ENCODE measurements at places on chromosomes 12 and 14. TPM values are rescaled to one million over a fixed set of nuclear protein-coding genes. Genes with fewer than 3 reads are reported as not detected.

SLC7A7 gene
- 29.3 TPM for total RNA-seq

DNA sequence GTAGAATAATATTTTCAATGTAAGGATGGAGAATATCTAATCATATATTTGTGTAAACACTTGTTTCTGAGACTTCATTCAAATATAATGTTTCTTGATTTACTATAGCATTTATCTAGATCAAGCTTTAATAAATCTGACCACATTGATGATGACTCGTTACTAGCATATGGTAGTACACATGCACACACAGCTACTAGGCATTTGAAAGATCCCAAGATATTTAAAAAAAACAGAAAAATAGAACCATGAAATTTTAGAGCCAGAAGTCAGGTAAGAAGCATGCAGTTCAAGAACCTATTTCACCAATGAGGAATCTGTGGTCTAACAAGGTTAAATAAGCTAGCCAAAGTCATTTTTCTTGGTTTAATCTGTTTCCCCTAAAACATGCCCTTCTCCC lies 32.0 kb downstream of the DCP1B start:
- DNase-seq, result no peak

DNA sequence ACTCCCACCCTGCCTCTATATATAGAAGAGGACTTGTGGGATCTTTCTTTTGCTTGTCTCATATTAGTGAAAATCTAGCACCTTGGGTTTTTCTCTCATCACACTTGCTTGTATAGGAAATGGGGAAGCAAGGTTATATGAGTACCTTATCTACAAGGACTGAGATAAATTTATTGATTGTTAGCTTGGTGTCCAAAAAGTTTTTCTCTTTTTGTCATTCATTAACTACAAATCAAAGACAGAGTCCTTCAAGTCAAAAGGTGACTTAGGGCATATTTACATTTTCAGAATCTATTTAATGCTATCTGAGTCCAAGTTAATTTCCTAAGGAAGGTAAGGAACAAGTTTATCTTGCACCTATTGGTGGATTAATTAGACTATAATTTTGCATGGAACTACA lies 92.7 kb downstream of the SNAPC1 start:
- no peak for DNase-seq

- no peak for DNase-seq
These were observed 148.1 kb upstream of the EGLN3 start for GRCh38 chr14:34098985-34099349.

SLC38A6 gene
- total RNA-seq, result 25.0 TPM

DNA sequence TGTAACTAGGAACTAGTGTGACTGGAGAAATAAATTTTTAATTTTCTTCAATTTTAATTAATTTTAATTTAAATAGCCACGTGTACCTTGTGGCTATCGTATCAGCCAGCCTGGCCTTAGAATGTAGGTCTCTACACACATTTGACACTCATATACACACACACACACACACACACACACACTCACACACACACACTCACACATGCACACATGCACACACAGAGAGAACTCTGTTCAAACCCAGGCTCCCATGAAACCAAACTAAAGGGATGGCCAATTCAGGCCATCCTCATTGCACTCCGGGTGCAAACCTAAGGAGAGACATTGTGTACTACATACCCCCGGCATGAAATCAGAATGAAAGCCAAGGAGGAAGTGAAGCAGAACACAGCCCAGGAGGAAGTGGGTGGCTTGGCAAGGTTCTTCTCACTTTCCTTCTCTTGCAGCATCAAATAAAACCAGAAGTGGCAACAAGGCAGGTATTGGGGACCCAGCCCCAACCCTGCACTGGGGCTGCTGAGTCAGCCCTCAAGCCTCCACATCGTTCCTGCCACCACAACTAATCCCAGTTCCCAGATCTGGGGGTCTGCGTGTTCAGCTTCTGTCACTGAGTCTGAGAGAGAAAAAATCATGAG lies 26.2 kb upstream of the CHPT1 start:
- no peak for DNase-seq

DNA sequence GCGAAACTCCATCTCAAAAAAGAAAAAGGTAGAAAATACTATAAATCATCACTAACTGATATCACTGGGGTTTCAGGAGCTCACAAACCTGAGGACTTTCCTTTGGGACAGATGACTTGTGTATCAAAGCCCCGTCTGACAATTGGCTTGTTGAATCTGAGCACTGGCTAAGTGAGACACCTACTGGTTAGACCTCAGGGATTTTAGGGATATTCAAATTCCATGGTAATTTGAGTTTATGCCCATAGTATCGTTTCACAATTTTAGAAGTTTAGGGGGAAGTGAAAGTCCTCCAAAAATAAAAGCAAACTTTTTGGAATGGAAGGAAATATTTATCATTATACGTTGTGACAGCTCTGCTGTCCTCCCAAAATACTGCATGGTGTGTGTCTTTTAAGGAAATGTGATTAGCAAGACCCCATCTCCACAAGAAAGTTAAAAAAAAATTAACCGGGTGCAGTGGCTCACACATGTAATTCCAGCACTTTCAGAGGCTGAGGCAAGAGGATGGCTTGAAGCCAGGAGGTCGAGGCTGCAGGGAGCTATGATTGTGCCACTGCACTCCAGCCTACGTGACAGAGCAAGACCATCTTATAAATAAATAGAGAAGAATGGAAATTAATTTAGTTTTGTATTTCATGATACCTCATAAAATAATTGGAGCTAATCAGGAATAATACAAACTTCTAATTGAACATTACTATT lies 49.2 kb downstream of the FBXL14 start:
- DNase-seq, result no peak

DNA sequence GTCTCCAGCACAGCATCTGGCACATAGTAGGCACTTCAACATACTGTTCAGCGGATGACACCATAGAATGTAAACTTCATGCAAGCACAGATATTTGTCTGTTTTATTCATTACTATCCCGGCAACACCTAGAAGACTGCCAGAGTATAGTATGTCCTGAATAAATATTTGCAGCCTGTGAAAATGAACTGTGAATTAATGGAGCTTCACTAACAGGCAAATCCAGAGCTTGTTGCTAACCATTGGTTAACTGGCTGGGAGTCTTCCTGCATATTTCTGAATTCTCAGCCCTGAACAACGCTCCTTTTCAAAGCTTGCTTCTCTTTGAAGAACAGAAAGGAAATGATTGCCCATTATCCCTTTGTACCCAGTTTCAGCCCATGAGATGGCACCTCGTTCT lies 243.3 kb upstream of the CRY1 start:
- no peak for DNase-seq

DNA sequence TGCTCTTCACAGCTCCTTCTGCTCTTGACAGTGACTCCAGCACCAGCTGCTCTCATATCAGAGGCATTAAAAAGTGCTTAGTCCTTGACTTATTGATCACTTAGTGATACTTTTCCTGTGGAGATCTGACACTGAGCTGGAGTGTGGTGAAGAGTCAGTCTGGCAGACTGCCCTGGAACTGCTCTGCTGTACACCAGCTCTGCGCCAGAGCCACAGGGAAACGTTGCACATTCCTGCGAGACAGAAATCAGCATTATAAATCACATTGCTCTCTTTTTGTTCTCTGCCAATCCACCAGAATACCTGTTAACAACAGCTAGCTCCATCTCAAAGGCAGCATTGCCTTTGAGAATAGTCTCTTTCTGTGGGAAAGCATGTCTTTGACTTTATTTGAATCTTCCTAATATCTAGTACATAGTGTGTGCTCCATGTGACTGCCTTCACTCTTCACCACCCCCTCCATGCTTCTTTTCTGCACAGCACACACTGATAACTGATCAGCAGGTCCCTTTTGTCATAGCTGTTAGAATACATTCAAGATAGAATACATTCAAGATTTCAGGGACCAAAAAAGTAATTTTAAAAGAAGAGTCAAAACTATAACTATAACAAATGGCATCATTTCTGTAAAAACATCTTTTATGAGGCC lies 48.2 kb upstream of the VSX2 start:
- DNase-seq, result no peak

CARMIL3 gene
- total RNA-seq, result not detected

DNA sequence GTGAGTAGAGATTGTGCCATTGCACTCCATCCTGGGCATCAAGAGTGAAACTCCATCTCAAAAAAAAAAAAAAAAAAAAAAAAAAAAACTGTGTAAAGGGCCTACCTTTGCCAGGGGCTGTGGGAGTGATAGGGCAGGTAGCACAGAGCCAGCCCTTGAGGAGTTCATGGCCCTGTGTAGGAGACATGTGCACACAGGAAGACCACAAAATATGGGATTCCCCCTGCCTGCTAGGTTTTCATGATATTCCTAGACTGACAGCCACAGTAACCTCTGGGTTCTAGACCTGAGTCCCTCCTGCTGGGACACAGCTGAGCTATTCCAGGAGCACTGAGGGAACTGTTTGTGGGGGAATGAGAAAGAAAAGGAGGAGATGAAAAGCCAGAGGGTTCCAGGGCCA lies 8.3 kb upstream of the SPTSSA start:
- DNase-seq, result no peak

PLXNC1 gene
- total RNA-seq, result 11.7 TPM

TBX5 gene
- 0.17 TPM for total RNA-seq

GRCh38 chr12:95208678-95209077 lies 8.6 kb downstream of the FGD6 start:
- DNase-seq, result no peak

GRCh38 chr12:46473634-46474329 lies 101.2 kb upstream of the SLC38A2 start:
- peak; percentile 68 for DNase-seq

- DNase-seq, result no peak
These were observed 35.5 kb downstream of the TCTN1 start for GRCh38 chr12:110649341-110649847.

- DNase-seq, result no peak
These were observed 275.7 kb downstream of the ITPR2 start for GRCh38 chr12:26557326-26557725.

GRCh38 chr14:71695611-71696350 lies 236.4 kb upstream of the RGS6 start:
- DNase-seq, result no peak
